Activated CD4-positive, alpha-beta T cell treated with anti-CD3 and anti-CD28 coated beads, Interleukin-2, amount 10 ng/mL, durations not matched to agents 7 days and 5 days (primary cell): ENCODE measurements at places on chromosomes 3 and 15. TPM values are rescaled to one million over a fixed set of nuclear protein-coding genes. Genes with fewer than 3 reads are reported as not detected.

Gene GOLGA8T
- total RNA-seq = not detected

Gene WDR93
- not detected for total RNA-seq

DNA sequence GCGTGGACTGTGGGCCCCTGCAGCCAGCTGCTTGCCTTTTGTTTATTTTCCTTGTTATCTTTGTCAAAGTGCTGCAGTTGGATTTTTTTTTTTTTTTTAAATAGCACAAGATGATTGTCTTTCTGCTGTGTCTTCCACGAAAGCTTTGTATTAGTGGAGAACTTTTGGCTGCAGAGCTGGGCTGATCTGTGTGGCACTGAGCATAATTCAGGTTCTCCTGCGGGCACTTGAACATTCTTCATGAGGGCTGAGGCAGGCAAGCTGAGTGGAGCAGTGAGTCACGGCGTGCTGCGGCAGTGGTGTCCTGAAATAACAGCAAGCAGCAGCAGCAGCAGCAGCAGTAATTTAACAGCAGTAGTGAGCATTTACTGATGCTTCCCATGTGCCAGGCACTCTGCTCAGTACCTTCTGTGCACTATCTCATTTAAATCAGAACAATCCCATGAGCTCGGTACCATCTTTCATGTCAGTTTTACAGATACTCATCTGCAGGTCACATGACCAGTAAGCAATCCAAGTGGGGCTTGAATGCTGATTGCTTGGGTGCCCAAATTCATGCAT is 45.8 kb downstream of the MITF start:
- no peak for DNase-seq

DNA sequence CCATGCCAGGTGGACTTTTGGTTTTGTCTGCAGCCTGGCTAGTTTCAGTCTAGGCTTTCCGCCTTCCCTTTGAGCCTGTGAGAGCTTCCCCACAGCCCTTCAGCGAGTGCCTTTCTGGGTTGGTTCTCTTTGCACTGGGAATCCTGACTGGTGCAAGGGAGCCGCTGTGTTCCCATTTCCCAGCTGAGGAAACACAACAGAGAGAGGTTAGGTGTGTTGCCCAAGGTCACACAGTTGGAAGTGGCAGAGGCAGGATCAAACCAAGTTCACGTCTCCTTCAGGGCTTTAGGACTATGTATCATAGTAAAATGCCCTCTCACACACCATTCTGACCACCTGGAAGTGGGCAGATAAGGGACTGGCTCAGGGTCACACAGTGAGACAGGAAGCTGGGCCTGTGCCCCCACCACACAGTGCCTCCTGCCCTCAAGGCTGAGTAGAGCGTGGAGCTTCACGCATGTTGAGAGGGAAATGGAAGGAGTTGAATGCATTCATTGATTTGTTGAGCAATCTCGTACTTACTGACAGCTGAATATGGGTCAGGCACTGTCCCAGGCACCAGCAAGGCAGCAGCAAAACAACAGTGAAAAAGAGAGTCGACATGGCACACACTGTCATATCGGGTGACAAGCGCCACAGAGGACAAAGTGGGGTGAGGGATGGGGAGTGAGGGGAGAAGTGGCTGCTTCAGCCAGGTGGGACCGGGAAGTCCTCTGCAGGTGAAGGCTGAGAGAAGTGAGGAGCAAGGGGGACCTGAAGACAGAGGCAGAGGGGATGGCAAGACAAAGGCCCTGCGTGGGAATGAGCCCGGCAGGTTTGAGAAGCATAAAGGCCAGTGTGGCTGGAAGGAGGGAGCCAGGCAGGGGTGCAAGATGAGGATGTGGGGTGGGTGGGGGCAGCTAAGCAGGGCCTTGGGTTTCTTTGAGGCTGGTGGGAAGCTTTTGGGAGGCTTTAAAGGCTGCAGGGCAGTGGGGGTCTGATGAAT is 12.3 kb upstream of the ANPEP start:
- DNase-seq = no peak

DNA sequence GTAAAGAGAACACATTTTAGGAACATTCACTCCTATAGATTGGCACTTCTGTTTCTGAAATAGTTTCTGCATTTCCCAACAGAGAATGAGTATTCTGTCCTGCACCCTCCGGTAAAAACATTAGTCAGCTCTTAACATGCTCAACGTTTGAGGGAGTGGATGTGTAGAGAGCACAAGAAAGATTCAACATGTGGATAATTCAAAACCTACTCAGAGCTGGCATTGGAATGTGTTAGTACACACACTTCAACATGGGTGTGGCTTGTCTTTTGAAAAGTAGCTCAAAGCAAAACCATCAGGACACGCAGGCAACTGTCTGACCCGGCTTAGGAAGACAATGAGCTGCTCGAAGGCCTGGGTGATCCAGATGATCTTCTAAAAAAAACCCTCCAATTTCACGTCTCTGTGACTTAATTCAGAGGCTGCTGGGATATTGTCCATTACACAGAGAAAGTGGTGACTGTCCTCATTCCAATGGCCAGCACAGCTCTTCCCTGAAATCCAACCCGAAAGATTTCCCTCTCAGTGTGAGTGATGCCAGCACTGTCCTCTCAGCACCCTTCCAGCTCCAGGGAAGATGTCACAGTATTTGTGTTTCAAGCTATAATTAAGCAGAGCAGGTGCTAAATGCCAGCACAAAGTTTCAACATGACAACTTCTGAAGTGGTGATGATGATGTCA is 18.1 kb downstream of the FBN1 start:
- no peak for DNase-seq

DNA sequence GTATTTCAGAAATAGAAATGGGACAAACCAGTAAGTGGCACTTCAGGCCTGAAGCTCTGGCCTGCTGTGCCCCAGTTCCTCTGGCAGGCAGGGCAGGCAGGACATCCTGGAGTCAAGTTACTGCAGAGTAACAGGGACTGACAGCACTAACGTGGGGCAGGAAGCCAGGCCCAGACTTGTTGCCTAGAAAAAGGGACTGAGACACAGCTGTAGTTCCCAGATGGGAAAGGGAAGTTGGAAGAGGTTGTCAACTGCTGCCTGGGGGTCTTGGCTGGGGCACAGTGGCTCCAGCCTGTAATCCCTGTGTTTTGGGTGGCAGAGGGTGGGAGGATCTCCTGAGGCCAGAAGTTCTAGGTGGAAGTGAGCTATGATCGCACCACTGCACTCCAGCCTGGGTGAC is 171.9 kb downstream of the FMN1 start:
- DNase-seq = no peak
